HFFc6 (cell line): ENCODE measurements at places on chromosomes 3 and 15.

DNA sequence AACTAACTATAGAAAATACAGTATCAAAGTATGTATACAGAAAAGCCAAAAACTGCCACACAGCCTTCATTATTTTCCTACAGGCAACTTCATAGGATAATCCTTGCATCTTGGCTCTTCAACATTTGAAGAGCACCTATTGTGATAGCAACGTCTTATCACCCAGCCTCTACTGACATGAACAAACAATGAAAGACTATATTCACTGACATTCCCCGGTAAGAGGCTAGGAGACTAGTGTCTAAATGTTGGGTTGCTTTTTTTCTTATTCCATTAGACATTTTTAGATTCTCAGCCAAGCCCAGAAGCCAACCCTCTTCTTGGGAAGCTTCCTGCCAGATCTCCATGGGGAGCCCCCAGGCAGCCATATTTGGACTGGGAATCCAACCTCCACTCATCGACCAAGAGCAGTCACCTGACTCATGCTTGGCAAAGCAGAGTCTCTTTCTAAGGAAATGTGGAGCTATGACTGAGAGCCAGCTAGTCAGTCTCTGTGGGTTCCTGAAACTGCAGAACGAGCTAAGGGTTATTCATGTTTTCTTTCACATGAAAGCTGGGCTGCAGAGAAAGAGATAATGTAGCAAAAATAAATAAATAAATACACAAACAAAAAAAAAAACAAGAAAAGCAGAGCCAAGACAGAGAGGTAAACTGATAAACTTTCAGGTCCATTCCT is 227.5 kb downstream of the MAGI1 start:
- DNase-seq: no peak

GRCh38 chr3:27431116-27431515 is 53.1 kb downstream of the SLC4A7 start:
- DNase-seq: peak; percentile 93

DNA sequence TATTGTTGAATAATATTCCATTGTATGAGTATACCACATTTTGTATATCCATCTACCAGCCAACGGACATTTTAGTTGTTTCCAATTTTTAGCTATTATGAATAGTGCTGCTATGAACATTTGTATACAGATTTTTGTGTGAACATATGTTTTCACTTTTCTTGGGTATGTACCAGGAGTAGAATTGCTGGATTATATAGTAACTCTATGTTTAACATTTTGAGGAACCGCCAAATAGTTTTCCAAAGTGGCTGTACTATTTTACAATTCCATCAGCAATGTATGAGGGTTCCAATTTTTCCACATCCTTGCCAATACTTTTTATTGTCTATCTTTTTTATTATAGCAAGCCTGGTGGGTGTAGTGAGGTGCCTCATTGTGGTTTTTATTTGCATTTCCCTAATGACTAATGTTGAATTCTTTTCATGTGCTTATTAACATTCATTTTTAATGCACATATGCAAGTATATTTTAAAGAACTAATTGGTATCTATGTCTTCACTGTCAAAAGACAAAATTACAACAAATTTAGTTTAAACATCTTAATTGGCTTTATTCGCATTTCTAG is 77.5 kb upstream of the PIAS1 start:
- no peak for DNase-seq

GRCh38 chr15:63231206-63231605 is 41.8 kb downstream of the RAB8B start:
- no peak for DNase-seq

DNA sequence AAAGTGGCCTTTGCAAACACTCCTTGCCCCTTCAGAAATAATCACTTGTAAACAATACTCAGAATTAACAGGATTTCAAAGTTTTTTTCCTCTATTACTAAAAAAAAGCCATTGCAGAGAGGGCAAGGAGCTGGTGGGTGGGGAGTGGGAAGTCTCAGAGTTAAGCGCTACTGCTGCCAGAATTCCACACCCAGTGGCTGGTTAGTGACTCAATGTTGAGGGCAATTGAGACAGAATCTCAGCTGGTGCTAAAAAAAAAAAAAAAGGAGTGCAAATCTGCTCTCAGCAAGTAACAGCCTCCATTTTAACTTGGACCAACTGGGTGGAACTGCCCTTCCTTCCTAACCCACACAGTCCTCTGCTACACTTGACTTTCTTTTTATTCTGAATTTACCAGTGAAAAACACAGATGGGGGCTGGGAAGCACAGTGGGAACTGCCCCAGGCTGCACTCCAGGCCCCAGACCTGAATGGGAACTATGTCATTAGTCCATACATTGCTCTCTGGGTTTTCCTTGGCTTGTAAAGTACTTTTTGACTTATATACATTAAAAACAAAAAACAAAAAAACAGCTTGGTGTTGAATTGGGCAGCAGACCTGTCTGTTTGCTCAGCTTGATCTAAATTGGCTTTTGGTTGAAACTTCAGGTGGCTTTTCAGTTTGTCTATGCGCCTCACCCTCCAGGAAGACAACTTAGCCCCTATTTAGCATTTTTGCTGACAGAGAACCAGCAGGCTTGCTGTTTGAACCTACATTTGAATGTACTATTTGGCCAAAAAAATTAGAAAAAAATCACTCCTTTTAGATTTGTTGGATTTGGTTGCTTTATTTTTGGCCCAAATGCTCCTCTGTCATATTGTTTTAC is 357.8 kb upstream of the TBL1XR1 start:
- DNase-seq: no peak

DNA sequence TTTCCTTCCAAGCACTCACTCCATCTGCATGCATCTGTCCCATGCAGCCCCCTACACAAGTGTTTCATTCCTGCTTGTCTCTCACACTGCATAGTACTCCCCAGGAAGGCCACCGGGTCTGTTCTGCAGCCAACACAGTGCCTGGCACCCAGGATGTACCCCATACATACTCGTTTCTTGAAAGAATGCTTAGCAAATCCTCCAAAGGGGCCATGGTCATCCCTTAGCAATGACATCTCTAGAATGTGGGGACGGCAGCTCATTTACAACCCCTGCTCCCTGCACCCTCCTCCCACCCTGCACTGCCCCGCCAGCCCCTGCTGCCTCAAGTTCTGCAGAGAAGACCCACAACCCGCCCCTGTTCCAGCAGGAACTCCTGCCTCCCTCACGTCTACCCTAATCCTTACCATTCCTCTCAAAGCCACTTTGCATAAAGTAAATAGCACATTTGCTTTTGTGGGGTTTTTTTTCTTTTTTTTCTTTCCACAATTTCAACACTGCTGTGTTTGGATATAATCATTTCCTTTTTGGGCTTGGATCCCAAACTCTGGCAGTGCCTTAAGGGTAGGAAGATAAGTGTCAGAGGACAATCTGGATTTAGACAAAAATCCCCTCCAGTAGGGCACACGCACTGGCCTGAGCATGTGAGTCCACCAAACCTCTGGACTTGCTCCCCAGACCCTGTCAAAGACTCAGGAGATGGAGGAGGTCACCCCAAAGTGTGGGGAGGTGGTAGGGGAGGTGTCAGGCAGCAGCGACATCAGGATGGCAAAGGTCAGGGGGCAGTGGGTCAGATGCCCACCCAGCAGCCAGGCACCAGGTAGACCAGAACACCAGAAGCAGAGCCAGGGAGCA is 68.4 kb downstream of the MEGF11 start:
- DNase-seq: no peak

GRCh38 chr3:18988614-18989229 is 159.6 kb upstream of the KCNH8 start:
- DNase-seq: no peak

DNA sequence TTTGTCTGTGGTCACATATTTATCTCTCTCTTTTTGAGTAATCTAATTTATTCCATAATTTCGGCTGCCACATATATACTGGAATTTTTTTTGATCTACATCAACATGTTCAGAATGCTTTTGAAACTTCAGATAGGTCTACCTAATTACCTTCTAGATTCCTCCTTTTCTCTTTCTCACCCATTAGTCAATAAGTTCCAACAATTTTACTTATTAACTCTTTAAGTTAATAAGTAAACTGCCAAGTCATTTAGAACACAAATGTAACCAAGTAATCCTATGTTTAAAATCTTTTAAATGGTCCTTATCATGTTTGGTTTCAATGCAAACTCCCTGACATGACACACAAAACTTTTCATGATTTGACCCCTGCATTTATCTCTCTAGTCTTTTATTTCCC is 410.5 kb downstream of the UNC13C start:
- no peak for DNase-seq

DNA sequence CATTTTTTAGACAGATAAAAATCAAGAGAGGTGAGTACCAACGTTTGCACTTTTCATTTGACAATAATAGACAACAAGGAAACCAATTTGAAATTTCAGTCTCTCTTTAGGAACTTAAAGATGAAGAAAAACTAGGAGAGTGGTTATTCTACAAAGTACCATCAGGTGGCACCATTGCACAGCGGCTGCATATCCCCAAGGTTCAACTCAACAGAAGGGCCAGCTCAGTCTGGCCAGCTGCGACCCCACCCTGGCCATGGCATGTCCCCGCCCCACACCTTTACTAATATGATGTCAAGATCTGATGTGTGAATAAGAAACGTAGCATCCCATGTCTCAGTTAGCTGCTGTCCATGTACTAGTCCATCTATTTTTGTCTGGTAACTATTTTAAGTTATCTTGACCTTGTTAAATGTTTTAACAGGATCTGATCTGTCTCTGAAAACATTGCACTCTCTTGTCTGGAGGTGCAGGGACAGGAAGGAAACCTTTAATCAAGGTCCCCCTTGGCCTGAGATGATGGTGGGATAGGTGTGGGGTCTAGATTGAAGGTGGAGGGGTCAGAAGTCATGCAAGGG is 35.5 kb upstream of the CGNL1 start:
- DNase-seq: peak; percentile 11

DNA sequence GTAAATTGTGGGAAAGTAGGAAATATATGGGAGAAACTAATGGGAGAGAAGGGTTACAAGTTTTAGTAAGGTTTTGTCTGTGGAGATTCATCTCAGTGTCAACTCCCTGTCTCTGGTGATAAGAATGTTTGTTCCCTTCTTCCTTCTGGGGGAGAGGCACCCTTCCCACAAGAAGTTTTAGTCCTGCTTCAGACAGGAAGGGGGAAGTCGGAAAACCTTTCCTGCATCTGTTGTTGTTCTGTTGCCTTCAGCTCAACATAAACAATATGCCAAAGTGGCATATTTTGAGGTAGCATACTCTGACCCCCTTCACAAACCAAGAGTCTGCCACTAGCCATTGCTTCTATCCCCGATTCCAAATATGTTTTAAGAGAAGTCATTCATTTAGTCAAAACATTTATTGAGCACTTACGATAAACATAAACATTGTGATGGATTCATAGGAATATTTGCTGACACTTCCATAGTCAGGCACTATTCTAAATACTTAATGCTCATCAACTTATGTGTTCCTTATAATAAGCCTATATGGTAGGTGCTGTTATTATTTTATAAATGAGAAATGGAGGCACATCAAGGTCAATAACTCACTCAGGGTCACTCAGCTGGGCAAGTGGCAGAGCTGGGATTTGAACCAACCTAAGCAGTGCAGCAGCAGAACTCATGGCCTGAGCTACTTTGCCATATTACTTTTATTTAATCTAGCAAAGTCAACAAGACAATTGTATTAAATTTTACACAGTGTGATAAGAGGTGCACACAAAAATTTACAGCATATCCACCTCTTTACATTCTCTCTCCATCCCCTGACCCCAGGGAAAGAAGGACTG is 34.2 kb upstream of the TIMP4 start:
- DNase-seq: no peak

GRCh38 chr15:34679291-34679690 is 75.5 kb downstream of the GJD2 start:
- no peak for DNase-seq

- no peak for DNase-seq
Observed at GRCh38 chr3:134795746-134796280, 753 bp downstream of the EPHB1 start.

DNA sequence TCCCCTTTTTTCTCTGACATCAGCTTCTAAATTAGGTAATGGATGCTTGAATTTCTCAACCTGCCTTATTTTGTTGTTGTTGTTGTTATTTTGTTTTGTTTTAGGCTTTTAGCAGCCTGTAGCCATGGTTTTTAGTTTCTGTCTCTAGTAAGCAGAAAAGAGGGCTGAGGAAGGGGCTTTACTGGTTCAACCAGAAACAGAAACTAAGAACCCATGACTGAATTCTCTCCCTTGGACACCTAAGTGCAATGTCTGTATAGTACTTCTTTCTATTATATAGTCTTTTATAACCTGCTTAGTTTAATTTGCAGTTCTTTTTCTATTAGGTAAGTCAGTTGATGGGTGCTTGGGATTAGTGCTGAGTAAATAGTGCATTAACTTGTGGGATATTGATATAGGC is 129.0 kb downstream of the BBX start:
- DNase-seq: no peak

GRCh38 chr3:3664935-3665334 is 134.3 kb upstream of the LRRN1 start:
- DNase-seq: no peak

GRCh38 chr3:18033581-18034108 is 291.2 kb upstream of the TBC1D5 start:
- no peak for DNase-seq

- DNase-seq: no peak
Observed at GRCh38 chr3:122562923-122563716, 980 bp downstream of the PARP9 start.

DNA sequence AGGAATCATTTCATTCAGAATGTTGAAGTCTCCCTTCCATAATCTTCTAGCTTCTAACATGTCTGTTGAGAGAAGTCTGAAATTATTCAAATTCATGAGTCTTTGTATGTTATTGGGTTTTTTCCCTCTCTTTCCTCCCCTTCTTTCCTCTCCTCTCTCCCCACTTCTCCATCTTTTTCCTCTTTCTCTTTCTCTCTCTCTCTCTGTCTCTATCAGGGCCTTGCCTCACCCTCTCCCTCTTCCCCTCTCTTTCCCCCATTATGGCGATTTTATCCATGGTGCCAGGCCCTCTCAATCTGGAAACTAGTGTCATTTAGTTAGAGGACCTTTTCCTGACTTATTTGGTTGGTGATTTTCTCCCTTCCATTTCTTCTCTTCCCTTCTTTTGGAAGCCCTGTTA is 147.3 kb downstream of the SST start:
- DNase-seq: no peak

DNA sequence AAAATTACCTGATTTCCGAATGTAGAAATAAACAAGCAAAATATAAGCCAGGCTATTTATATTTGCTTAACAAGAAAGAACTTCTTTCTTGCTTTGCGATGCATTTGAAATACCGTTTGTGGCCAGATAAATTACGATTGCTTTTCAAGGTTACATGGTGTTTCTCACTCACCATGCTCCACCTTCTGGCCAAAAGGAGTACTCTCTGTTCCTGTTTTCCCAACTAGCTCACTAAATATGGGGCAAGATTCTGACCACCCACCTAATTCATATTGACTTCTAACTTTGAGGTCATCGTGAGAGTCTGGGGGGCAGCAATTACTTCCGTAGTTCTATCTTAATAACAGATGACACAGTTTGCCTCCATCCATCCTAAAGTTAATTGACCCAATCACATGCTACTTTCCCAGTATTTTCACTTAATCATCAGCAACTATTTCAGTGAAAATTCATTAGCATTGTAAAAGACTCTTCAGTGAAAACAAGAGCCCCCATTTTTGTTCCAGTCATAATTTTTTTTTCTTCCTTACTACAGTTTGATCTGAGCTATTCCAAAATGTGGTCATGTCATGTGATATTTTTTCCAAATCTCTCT is 25.9 kb downstream of the ACP3 start:
- peak; percentile 52 for DNase-seq
